ENCODE measurements at places on chromosomes 2 and 18.

DNA sequence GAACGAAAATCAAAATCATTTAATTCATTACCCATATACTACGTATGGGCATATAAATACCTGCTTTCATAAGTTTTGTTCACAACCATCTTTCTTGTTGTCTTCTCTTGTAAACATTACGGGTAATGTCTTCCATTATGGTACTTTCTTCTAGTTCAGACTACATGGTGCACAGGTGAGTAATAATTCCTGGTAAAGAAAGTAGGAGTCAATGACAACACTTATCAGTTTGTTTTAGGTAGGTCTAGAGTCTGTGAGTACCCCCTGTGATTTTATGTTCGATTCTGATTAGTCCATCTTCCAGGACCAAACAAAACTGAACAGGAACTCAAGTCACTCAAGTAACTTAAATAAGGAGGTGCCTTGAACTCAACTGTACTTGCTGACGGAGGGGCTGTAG is 25.2 kb upstream of the CTLA4 start:
- no peak for DNase-seq

DNA sequence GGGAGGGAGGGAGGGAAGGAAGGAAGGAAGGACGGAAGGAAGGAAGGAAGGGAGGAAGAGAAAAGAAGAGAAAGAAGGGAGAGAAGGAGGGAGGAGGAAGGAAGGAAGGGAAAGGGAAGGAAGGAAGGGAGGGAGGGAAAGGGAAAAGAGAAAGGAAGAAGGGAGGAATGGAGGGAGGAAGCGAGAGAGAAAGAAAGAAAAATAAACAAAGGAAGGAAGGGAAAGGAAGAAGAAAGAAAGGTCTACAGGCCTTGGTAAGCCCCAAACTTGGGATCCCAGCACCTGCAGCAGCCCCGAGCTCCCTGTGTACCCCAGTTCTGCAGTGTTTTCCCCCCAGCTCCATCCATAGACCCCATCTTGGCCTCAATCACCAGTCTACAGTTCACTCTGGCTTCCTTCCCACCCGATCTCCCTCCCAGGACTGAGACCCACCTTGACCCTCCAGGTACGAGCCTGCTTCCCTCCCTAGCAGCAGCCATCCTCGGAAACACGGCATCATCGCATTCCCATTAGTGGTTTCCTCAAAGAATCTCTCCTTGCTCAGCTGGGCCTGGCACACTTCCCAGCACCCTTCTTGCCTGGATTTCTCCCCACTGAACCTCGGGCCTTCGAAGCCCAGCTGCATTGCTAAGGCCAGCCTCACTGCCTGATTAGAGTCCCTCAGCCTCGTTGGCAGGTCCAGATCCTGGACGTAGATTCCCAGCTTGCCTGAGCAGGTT is 46.1 kb upstream of the SH3BP4 start:
- DNase-seq: no peak

GRCh38 chr18:13725566-13726231 is 659 bp downstream of the FAM210A start:
- no peak for DNase-seq

- DNase-seq: no peak
These were observed 511.5 kb downstream of the TNS1 start for GRCh38 chr2:217491271-217491670.

- DNase-seq: no peak
These were observed 1.6 kb upstream of the EPC2 start for GRCh38 chr2:148642891-148643416.

DNA sequence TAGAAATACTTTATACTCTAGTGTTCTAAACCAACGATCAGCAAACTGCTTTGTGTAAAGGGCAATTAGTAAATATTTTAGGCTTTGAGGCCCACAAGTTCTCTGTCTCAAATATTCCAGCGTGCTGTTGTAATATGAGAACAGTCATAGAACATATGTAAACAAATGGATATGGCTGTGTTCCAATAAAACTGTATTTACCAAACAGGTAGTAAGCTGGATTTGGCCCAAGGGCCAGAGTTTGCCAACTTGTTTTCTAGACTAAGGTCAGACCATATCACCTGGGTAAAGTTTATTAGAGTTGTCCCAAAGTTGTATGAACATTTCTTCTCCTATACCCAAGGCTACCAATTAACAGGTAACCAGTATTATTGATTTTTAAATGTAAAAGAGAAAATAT is 303.2 kb upstream of the MC4R start:
- no peak for DNase-seq

- DNase-seq: no peak
These were observed 25.5 kb upstream of the EXOC6B start for GRCh38 chr2:72851333-72851732.

GRCh38 chr2:132466428-132467028 is 49.9 kb downstream of the GPR39 start:
- DNase-seq: no peak

GRCh38 chr2:224910574-224910925 is 131.7 kb downstream of the DOCK10 start:
- no peak for DNase-seq

GRCh38 chr2:238114331-238114841 is 14.2 kb downstream of the ESPNL start:
- DNase-seq: no peak

- DNase-seq: no peak
These were observed 53.4 kb upstream of the PROKR1 start for GRCh38 chr2:68589963-68590362.

DNA sequence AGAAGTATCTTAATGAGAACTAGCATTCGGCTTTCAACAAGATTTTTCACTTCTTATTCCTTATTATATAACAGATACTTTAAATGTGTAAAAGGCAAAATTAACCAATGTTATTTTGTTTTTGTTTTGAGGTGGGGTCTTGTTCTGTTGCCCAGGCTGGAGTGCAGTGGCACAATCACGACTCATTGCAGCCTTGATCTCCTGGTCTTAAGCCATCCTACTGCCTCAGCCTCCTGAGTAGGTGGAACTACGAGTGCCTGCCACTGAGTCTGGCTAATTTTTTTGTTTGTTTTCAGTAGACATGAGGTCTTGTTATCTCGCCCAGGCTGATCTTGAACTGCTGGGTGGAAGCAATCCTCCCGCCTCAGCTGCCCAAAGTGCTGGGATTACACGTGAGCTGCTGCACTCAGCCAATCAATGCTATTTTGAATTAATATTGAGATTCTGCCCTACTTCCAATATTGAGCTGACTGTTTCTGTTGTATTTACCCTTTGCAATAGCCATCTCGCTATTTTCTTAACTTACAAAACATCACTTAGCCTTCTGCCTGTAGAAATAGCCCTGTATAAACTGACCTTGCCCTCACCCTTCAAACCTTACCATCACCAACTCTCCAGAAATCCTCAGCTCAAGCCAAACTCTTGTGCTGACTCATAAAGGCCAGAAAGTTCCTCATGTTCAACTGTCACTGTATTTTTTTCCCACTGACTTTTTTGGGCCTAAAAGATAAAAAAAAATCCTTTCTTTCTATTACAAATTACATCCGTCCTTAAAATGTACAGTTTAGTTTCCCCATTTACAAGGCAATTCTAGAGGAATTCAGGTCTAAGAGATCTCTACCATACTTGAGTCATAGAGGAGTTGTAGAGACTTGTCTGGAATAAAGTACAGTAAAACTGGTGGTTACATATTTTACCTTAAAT is 94.3 kb downstream of the OLA1 start:
- DNase-seq: no peak

GRCh38 chr2:128717758-128718710 is 399.4 kb upstream of the HS6ST1 start:
- DNase-seq: no peak

- DNase-seq: no peak
These were observed 548.8 kb upstream of the ZNF804A start for GRCh38 chr2:184049566-184049965.

DNA sequence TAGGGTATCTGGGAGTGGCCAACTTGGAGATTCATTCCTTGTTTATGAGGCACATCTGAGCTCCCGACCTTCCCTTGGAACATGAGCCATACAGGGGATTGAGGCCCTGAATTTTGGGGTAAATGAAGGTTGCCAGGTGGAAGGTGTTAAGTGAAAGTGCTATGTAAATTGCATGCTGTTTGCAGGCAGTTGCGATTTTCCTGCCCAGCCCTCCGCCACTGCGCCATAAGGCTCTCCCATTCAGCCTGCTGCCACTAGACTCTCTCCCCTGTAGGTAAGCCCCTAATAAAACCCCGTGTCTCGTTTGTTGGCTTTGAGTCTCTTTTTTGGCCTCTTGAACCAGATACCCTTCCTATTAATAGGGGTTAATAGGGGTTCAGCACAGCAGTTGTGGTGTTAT is 33.8 kb downstream of the PCARE start:
- no peak for DNase-seq

- no peak for DNase-seq
These were observed 230.3 kb upstream of the NRP2 start for GRCh38 chr2:205451901-205452512.

DNA sequence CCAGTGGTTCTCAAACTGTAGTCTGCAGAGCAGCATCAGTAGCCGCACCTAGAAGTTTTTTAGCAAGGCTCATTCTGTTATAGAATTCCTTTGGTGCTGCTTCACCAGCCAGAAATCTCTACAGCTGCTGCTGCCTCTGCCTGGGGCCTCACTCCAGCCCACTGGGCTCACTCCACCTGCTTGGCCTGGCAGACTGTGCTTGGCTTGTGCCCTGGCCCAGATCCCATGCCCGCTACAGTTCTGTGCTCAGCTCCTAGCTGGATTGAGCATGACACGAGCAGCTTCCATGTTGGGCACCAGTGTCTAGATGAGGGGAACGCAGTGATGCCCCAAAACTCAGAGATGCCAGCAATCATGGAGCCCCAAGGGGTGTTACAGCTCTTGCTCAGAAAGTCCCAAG is 22.6 kb downstream of the MAPK4 start:
- DNase-seq: no peak

DNA sequence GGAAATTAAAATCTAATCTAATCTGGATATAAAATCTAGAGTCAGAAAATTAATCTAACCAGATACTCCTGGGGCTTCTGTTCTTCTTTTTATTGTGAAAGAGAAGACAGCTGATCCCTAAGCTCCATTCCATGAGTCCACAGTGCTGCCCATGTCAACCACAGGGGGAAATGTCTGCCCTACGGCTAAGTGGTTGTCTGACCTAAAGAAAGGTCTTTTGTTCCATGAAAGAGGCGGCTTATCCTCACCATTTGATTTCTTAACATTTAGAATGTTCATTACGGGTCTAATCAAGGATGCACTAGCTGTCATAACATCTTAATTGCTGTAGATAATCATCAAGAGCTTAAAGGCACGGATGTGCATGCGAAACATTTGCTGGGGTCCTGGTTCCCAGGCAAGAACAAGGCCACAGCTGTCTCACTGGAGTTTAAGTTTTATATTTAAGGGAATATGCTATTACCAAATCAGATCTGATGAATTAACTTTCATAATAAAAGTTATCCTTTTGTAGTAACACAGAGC is 162.6 kb downstream of the PAX3 start:
- no peak for DNase-seq

- DNase-seq: no peak
These were observed 288.1 kb downstream of the RNF144A start for GRCh38 chr2:7205151-7205830.

Measured in neuronal stem cell (in vitro differentiated cells).